Sciatic nerve (tissue), 2 donors: ENCODE measurements at places on chromosomes 6 and 20.

DNA sequence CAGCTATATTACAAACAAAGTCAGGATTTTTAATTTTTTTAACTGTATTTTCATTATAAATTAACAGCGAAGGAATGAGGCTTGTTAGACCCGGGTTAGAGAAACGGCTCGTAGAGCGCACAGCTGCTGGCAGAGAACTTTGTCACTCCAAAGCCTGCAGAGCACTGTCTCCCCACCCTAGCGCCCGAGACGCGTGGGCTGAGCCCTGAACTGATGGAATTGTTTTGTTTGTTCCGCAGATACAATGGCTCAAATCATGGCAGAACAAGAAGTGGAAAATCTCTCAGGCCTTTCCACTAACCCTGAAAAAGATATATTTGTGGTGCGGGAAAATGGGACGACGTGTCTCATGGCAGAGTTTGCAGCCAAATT is 810 bp downstream of the LAMP5 start:
- no peak for DNase-seq

- no peak for DNase-seq
Measured at GRCh38 chr6:939526-940252, 246.8 kb upstream of the EXOC2 start.

GRCh38 chr6:169424149-169424804 is 170.6 kb upstream of the THBS2 start:
- no peak for DNase-seq

- DNase-seq = no peak
Measured at GRCh38 chr6:49457771-49458170, 5.3 kb downstream of the MMUT start.

GRCh38 chr6:129263176-129263575 is 380.2 kb downstream of the LAMA2 start:
- no peak for DNase-seq

DNA sequence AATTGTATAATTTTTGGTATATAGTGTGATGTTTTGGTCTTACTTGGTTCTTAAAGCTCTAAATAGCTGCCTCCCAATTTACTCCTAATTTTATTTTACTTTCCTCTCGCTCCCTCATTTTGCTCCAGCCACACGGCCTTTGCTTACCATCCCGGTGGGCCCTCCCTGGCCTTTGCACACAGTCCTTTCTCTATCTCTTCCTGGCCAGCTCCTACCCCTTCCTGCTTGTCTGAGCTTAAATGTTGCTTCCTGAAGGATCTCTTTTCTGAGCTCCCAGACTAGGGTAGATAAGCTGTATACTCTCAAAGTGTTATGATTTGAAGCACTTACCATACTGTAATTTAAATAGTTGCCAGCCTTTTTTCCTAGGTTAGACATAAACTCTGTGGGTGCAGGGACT is 121.7 kb downstream of the UTRN start:
- DNase-seq = no peak

GRCh38 chr6:158064725-158065251 is 83.1 kb downstream of the SYNJ2 start:
- DNase-seq = no peak

- peak; percentile 92 for DNase-seq
Measured at GRCh38 chr20:45293041-45294002, 13.3 kb upstream of the RBPJL start.

- DNase-seq = no peak
Measured at GRCh38 chr6:75762063-75762462, 13.0 kb downstream of the MYO6 start.

- DNase-seq = no peak
Measured at GRCh38 chr6:1605893-1606779, 3.6 kb upstream of the FOXC1 start.

- peak; percentile 50 for DNase-seq
Measured at GRCh38 chr6:35359744-35360348, 17.5 kb downstream of the PPARD start.

DNA sequence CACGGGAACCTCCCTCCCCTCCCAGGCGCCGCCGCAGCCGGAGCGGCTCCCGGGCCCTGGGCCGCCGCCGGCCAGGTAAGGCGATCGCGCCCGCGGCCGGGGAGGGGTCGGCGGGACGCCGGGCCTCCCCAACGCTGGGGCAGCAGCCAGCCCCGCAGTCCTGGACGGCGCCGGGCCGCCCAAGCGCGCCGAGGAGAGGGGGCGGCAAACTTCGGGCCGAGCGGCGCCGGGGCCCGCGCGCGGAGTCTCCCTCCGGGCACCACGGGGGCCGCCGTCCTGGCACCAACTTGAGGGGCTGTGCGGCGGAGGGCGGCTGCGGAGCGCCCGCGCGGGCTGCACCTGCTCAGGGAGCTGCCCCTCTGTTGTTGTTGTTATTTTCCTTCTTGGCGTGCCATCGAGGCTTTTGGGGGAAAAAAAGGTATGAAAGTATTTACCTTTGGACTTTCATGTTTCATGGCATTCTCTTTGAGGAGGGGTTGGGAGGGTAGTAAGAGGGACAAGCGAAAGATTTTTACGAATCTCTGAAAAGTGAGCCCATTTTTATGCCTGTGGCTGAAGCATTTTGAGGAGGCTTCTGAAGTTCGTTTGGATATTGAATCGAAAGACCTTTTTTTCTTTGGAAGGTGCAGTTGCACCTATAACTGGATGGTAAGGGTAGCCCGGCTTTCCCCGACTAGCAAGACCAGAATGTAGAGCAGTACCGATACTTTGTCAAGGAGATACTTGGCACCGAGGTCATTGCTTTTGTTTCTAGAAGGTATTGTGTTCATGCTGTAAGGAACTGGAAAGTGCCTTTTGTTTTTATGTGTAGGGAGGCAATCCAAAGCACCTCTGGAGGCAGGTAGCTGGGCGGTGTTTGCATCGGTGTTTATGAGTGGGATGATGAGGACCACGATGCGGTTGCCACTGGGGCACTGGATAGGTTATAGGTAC is at the start of gene RNF182:
Gene RNF182 (plus strand): TSS at position 4 of the 933 bp plus-strand sequence. CDS start 52,168 bp downstream, outside the sequence.
- DNase-seq = no peak

GRCh38 chr20:12177657-12178293 is 260.1 kb downstream of the BTBD3 start:
- DNase-seq = no peak

- DNase-seq = no peak
Measured at GRCh38 chr6:139126255-139126654, 8.6 kb upstream of the HECA start.

GRCh38 chr20:41432746-41433145 is 66.1 kb upstream of the EMILIN3 start:
- no peak for DNase-seq

DNA sequence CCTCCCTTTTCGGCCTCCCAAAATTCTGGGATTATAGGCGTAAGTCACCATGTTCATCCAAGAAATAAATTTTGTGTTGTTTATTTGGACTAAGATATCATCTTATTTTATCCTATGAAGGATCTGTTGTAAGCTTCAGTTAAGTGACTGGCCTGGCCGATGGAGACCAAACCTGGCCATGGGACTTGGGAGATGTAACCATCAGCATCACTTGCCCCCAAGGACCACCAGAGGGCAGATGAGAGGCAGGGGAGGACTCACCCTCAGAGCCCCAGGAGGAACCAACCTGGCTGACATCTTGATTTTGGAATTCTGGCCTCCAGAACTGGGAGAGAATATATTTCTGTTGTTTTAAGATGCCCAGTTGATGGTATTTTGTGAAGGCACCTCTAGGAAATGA is 266.7 kb downstream of the CDH26 start:
- DNase-seq = no peak

- DNase-seq = no peak
Measured at GRCh38 chr6:165621940-165622339, 41.1 kb downstream of the PDE10A start.

DNA sequence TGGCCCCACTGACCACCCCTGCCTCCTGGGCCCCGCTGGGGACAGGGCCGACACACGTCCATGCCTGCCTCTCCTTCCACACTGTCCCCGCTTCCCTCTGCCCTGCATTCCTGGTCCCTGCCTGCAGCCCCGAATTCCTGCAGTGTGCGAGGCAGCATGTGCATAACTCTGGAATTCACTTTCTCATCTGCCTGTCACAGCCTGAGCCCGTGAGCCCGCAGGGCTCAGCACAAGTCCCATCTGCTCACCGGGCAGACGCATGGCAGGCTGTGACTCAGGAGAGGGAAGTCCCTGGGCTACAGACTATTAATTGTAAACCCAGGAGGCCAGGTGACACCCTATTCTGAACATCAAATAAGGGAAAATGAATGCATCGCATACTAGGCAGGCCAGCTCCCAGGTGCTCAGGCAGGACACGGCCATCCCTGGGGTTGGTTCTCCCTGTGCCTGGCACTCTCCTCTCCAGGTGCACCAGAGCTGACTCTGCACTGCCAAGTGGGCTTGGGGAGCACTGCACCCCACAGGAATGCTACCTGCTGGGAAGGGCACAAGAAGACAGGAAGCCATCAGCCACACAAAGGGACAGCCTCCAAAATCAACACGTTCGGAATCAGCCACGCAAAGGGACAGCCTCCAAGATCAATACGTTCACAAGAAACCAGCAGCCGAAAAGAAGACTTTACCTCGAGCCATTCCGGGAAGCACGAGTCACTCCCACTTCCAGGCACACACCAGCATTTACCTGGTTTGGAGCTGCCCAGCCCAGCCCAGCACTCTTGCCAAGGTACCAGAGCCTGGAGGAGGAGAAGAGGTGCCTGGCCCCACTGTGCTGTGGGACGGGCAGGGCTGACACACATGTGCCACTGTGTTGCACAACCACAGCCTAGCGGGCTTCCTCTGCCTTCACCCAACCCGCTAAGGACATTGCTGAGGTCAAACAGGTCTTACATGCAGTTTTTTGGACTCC is 65.9 kb downstream of the DLL1 start:
- DNase-seq = peak; percentile 41

- no peak for DNase-seq
Measured at GRCh38 chr20:14764511-14765369, 427.3 kb upstream of the FLRT3 start.

DNA sequence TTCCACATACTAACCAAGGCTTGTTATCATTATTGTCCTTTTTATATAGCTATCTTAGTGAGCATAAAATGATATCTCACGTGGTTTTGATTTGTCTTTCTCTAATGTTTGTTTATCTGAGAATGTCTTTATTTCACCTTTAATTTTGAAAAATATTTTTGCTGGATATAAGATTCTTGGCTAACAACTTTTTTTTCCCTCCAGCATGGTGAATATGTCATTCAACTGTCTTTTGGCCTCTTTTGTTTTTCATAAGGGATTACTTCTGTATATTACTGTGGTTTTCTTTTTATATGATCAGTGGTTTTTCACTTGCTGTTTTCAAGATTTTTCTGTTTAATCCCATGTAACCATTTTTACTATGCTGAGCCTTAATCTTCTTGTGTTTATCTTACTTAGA is 141.0 kb downstream of the GRM1 start:
- DNase-seq = no peak

DNA sequence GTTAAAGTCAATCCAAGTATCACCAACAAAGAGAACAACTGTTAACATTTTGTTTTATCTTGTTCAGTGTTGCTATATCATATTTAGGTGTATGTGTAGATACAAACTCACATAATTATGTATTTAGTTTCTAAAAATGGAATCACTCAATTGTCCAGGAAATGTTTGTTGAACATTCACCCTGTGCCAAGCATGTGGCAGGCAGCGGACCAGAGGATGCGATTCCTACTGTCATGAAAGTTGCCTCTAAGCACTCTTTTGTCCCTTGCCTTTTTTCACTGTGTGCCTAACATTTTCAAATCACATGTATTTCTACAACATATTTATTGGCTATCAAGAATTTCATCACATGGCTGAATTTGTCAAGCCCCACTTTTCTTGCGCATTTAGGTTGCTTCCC is 16.9 kb upstream of the TGM2 start:
- DNase-seq = no peak
